Testis (tissue), 5 donors: ENCODE measurements at places on chromosomes 2 and 18. TPM values are rescaled to one million over a fixed set of nuclear protein-coding genes. Genes with fewer than 3 reads are reported as not detected.

DNA sequence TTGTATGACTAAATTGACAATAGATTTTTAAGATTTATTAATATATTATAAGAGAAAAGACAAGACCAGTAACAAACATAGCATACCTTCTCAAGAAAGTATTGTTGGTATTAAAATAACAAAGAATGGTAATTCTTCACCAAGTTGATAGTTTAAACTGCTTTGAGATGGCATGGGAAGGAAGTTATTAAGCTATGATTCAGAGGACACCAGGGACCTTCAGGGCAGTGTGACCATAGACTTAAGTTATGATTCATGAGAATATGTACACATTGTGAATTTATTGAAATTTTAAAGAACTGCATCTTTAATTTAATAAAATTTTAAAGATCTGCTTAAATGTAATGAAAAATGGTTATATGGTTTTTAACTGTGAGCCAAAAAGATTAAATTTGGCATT, 205.7 kb downstream of the DSEL start:
- no peak for DNase-seq

GRCh38 chr2:230666885-230667712, 45.5 kb upstream of the CAB39 start:
- no peak for DNase-seq

DNA sequence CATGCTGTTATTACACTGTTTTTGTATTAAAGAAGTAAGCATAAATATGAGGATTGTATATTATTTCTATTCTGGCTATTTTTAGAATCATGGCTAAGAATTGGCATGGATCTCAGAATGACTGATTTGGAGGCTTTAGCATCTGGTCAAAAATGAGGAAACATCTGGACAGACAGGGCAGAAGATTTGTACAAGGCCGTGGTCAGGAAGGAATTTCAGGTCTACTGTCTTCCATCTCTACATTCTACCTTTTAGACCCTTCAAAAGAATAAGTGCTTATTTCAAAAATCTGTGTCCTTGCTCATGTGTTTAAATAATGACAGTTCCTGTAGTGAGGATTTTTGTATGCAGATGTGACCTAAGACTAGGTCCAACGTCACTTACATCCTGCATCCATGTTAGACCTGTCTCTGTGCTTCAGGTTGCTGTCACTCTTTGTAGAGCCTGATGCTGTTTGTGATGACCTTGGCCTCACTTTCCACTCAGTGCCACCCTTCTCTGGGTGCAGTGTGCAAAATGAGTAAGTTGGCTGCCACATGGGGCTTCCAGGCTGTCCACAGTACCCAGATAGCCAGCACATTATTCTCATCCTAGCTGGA, 54.7 kb upstream of the B3GNT2 start:
- no peak for DNase-seq

GRCh38 chr2:229665158-229665557, 49.2 kb downstream of the DNER start:
- no peak for DNase-seq

- DNase-seq: no peak
Observed at GRCh38 chr2:143356336-143356735, 227.1 kb downstream of the ARHGAP15 start.

DNA sequence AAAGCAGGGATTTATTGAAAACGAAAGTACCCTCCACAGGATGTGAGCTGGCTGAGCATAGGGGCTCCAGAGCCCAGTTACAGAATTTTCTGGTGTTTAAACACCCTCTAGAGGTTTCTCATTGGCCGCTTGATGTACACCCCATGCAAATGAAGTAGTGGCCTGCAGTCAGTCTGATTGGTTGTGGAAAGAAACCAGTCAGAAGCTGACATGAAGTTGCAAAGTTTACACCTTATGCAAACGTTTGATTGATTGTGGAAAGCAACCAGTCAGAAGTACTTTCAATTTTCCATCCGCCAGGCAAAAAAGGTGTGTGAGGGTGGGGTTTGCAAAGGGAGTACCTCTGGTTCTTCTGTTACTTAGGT, 62.3 kb downstream of the VWA3B start:
- no peak for DNase-seq

CHAC2 gene
- total RNA-seq: 3.6 TPM

DRC1 gene
- 18.7 TPM for total RNA-seq

- DNase-seq: no peak
Observed at GRCh38 chr18:49857708-49858107, 44.4 kb upstream of the ACAA2 start.

DNA sequence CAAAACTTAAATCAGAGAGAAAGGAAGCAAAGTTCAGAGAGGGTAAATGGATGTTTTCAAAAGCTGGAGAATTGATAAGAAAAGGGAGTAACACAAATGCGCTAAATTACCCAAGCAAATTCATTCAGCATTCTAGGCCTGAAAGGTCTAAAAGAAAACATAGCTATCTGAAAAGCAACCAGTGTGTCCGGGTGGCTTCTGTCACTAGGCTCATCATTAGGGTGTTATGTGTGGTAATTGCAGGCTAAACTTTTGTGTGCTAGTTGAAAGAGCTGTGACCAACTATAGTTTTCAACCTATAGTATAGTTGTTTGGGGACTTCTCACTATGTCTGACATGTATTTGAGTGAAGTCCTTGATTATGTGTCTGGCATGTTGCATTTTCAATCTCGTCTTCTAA, 839.6 kb upstream of the ZEB2 start:
- no peak for DNase-seq

KLHL29 gene
- 7.9 TPM for total RNA-seq

GRCh38 chr18:303607-304006, 35.8 kb upstream of the THOC1 start:
- no peak for DNase-seq

DNA sequence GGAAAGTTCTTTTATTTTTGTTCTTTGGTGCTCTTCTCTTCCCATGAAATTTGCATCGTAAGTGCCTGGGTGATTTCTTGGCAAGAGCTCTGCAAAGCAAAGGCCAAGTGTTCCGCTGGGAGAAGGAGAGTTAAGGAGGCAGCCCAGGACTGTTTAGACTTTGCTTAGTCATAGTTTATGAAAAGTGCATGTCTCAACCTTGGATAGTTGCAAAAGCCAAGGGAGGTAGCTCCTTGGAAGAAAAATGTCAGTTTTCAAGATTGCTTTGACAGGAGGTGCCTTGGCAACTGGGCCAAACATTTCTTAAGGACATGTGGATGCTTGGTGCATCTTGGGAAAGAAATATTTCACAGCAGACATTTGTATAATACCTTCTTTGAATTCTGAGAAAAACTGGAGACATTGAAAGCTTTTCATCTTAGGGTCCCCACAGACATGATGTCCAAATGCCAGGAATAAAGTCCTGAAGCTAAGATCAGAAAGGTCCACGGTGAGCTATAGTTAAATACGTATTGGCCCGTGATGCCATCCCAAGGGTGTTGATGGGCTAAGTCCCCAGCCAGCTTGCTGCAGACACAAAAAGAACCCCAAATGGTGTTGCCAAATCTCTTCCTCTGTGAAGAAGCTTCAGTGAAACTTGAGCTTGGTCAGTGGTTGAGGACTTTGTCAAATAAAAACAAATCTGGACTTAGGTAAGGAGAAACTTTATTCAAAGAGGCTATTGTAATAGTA, 96.3 kb upstream of the THUMPD2 start:
- DNase-seq: peak; percentile 63

GNLY gene
- total RNA-seq: 2.6 TPM

- no peak for DNase-seq
Observed at GRCh38 chr2:221715523-221716247, 143.6 kb upstream of the EPHA4 start.

- DNase-seq: peak; percentile 94
Observed at GRCh38 chr2:199979832-199980628, 24.6 kb downstream of the MAIP1 start.

DNA sequence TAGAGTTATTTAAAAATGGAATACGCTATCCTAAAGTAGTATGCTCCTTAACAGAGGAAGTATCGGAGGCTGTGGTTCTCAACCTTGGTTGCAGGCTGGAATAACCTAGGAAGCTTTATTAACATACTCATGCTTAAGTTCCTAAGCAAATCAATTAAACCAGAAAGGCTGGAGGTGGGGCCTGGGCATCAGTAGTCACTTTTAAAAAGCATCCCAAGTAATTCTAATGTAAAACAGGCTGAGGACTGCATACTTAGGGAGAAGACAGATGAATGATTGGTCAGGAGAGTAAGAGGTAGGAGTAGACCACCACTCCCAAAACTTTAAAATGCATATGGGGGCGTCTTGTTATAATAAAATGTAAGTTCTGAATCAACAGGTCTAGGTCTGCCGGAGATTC, 15.3 kb downstream of the ACAA2 start:
- no peak for DNase-seq

CYTIP gene
- total RNA-seq: 8.5 TPM

- no peak for DNase-seq
Observed at GRCh38 chr2:23584054-23584745, 199.2 kb downstream of the KLHL29 start.

GRCh38 chr2:13354031-13354430, 637.3 kb downstream of the TRIB2 start:
- no peak for DNase-seq

HTR2B gene
- 0.37 TPM for total RNA-seq

PRSS56 gene
- total RNA-seq: 0.87 TPM

DNA sequence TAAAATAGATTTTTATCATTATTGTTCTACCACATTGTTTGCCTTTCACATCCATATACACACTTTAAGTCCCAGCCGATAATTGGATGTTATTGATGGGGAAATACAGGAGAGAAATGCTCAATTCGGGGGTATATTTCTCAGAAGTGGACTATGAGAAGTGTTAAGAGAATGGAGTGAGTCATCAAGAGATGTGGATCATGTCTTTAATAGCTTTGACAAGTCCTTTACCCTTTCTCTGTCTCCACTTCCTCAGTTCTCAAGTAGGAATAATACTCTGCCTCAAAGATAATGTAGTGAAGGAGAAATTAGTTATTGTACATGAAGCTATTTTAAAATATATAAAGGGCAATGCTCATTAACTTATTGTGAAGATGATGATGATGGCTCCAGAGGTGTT, 1017.6 kb upstream of the PIK3C3 start:
- DNase-seq: no peak

- DNase-seq: no peak
Observed at GRCh38 chr2:37880551-37880950, 44.5 kb upstream of the RMDN2 start.

GRCh38 chr2:152243761-152244640, 68.4 kb upstream of the STAM2 start:
- DNase-seq: no peak

- DNase-seq: no peak
Observed at GRCh38 chr2:42848726-42849290, 56.4 kb upstream of the HAAO start.

UNC80 gene
- total RNA-seq: 46.1 TPM

DNA sequence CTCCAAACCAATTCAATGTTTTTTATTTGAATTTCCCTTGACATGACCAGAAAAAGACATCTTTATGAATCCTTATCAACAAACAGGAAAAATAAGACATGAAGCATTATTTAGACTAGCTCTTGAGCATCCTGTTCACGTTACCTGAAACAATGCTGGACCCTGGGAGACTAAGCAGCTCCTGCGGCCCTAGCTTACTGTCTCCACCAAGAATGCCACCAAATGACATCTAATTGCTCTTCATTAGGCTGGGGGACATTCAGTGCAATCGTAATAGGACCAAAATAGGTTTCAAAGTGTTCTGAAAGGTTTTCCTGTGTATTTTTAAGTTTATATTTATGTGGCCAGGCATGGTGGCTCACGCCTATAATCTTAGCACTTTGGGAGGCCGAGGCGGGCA, 25.5 kb downstream of the NFE2L2 start:
- DNase-seq: no peak

DNA sequence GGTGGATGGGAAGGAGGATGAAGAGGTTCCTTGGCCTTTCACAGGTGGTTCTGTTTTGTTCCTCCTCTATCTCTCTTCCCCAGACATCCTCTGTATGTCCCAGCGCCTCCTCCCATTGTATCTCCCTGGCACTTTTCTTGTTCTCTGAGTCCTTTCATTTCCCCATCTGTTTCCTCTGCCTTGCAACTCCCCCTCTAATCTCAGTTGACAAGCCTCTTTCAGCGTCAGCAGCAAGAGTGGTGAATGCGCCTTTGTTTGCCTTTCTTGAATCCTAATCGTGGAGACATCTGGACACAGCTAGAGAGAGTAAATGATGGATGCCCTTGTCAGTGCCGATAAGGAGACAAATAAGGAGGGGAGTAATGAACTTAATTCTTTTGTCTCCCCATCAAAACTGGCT, 167.0 kb downstream of the NDUFA10 start:
- peak; percentile 33 for DNase-seq

- no peak for DNase-seq
Observed at GRCh38 chr2:10947005-10947440, 35.3 kb downstream of the KCNF1 start.

DNA sequence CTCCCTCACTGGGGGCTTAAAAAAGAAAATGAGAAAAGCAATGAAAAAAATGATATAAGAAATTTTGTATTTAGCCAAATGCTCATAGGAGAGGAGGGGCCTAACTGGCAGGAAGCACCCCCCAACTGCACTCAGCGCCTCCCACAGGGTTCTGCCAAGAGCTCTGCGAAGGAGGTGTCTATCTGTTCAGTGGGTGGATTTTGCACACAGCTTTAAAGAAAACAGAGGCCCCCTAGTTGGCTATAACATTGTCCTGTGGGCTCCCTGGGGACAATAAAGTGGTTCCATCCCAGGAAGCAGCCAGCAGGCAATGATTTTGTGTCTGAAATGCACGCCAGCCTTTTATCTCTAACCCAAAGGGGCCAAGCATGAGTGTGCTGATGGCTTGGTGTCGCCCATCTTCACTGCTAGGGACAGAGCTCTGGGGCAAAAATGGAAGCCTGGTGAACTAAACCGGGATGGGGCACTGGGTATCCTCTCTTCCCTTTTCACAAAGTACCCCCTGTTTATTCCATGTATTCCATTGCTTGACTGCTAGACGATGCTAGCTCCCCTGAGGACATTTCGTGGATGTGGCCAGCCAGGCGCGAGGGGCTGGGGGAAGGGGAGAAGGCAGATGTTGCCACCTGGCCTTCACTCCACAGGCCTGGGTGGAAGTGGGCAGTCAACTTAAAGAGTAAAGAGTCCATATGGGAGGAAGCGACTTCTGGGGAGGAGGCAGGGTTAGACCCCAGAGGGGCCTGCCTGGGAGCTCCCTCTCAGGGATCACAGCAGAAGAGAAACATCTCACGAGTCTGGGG, 205.7 kb downstream of the CYP26B1 start:
- no peak for DNase-seq

DNA sequence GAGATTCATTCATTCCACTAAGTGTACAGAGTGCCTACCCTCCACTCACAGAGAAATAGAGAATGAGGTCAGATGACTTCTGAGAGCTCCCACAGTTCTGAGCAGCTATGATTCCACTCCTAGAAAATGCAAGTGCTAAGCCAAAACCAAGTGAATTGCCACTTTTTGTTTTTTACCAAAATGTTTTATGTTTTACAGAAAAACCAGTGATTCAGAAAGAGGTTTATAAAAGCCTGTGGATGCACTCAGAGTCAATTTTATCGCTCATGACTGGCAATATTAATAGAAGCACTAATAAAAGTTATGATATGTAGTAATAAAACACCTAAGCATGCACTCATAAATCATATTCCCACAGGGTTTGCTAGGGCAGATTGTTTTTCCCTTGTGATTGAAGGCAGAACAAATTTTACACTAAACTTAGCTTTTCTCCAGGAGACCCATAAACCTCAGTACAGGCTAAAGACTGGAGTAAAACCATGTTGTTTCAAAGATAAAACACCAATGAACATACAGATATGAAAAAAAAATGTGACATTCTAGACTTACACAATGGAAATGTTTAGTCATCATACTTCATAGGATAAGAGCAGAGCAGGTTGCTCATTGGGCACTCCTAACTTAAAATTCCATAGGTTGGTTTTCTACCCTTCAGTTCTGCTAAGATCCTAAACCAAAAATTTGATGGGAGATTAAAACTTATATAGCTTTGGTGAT, 67.5 kb downstream of the PDK1 start:
- DNase-seq: no peak

GRCh38 chr2:100939445-100939844, 62.6 kb upstream of the RPL31 start:
- no peak for DNase-seq

COPS9 gene
- 170 TPM for total RNA-seq
